Mucosa of descending colon (tissue), 3 donors: ENCODE measurements at places on chromosomes 2 and 18.
A peak's percentile ranks its signal among the peaks of the same experiment; 100 is the strongest.

DNA sequence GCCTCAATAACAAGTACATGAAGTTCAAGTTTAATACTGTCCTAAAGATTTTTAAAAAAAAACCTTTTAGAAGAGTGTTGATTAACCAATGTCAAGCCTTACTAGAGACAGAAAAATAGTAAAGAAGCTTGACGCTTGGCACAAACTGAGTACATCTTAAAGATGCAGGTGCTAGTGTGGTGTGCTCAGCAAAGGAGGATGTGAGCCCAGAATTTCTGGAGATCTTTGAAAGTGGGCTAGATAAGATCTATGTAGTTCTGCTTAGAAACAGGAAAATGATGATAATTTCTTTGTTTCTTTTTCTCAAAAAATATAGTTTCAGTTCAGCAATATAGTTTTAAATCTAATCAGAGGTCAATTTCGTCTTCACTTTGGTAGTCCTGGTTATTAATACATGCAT lies 118.3 kb upstream of the KLHL14 start:
- no peak for DNase-seq

DNA sequence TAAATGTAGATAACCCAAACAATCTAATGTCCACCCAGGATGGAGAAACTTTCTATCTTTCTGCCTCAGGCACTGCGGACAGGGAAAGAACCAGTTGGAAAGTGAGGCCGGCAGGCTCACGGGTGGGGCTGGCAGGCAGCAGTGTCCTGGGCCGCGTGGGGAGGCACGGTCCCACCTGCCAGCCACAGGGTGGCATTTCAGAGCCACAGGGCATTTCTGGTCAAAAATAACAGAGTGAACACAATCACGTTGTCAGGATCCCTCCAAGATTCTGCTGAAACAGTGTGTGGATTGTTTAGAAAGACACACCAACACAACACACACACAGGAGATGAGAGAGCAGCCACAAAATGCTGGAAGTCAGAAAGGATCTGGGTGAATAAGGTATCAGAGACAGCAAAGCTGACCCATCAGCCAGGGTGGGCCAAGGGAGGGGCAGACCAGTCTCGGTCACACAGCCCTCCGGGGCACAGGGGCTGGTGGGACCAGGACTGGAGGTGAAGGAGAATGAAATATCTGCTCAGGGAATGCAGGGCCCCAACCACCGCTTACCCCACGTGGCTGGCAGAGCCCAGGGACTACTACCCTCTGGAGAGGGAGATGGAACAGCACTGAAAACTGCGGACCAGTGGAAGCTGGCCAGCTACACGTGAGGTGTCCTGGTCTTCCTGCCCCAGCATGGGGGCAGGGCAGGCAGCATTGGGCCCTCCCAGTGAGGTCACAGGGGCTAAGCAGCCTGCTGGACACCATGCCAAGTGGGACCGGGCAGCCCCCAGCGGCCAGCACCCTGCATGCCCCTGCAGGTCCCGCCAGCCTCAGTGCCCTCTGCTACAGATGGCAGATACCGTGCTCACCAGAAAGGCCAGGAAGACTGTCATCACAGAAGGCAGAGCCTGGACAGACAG lies 173.9 kb downstream of the HDAC4 start:
- no peak for DNase-seq

DNA sequence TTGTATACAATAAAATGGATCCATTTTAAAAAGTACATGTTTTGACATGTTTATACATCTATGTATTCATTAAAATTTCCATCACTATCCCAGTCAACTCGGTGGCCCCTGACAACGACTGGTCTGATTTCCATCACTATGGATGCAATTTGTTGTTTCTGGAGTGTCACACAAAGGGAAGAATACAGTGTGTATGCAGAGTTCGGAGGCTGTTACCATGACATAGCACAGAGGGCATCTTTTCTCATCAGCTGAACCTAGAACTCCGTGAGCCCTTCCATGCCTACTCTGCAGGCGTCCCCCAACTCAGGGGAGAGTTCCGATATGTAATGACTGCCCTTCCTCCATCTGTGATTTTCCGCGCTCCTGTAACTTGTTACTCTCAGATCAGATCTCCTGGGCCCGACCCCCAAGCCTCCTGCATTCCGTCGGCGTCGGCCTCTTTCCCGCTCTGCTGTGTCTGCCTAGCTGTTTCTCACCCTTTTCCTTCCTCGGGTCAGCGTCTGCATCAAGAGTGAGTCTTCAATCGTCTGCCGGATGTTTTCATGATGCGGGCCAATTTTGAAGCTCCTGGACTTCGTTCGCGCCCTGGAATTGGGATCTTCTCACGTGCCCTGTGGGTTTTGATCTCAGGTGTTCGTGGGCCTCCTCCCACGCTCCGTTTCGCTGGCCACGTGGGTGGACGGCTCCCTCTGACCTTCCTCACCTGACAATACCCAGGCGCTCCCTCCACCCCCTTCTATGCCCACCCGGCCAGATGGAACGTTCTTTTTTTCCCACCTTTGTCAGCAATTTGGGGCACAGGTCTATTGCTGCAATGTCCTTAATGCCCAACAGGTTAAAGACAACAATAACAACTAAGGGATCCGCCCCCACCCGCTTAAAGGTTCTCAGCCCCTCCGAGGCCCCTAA lies 161.0 kb downstream of the TWIST2 start:
- no peak for DNase-seq

- DNase-seq, result no peak
These were observed 26.4 kb downstream of the DNMT3A start for GRCh38 chr2:25315316-25315680.

GRCh38 chr2:23761638-23762037 lies 165.3 kb downstream of the ATAD2B start:
- DNase-seq, result no peak

DNA sequence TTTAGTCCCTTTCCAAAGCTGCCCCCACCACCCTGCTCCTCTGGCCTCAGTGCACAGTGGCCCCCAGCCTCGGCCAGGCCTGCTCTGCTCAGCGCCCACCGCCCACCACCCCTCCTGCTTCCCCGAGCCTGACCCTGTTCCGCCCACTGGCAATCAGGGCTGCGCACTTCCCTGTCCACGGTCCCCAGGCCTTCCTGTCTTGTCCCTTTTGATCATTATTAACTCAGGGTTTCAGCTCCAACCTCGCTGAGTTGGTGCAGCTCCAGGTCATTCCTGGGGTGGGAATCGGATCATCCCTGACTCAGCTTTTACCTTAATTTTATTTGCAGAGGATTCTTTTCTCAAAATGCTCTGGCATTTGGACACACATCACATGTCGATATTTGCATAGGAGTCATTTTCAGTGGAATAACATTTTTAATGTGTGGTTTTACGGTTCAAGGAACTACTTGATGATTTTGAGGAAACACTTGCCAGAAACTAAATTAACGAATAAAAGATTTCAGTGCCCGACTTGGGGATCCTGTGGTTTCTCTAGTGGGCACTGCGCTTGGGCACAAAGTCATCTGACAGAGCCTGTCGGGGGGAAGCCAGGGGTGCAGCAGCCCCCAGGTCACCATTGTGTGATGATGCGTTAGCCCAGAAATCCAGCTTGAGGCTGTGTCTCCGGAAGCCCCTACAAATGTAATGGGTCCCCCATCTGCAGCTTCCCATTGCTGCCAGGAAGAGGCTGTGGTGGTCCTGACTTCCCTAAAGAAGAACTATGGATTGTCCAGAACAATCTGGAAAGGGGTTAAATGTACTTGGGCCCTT lies 1.0 kb upstream of the ESPNL start:
- peak; percentile 66 for DNase-seq

DNA sequence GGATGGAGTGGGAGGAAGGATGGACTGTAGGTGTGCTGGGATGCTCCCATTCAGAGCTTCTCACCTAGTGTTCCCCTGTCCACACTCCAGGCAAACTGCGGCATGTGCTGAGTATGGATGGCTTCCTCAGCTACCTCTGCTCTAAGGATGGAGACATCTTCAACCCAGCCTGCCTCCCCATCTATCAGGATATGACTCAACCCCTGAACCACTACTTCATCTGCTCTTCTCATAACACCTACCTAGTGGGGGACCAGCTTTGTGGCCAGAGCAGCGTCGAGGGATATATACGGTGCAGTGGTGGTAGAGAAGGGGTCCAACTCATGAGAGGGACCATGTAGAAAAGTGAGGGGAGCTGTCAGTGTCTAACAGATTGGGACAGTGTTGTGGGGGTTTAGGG lies 20.2 kb downstream of the PLCD4 start:
- DNase-seq, result no peak

GRCh38 chr2:67883316-67884087 lies 179.3 kb downstream of the C1D start:
- DNase-seq, result peak; percentile 9

DNA sequence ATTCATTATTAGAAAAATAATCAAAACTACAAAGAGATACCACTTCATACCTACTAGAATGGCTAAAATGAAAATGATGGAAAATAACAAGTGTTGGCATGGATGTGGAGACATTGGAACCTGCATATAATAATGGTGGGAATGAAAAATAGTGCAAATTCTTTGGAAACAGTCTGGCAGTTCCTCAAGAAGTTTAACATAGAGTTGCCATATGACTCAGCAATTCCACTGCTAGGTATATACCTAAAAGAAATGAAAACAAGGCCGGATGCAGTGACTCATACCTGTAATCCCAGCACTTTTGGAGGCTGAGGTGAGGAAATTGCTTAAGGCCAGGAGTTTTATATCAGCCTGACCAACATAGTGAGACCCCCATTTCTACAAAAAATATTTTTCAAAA lies 41.6 kb upstream of the ACYP2 start:
- no peak for DNase-seq

- no peak for DNase-seq
These were observed 3.8 kb upstream of the SLC8A1 start for GRCh38 chr2:40455661-40456060.

DNA sequence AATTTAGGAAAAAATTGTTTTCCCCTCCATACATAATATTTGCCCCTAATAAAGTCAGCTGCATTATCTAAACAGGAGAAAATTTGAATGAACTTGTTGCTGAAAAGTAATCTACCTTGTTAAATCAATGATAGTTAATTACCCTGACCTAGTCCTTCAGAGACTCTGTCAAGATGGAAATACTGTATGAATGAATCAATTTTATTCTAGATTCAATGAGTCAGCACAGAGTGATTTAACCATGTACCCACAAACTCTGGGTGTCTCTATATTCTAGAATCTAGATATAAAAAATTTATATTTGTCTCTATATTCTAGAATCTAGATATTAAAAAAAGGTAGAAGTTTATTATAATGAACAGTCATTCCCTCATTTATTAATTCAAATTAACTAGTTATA lies 36.2 kb downstream of the NDUFAF7 start:
- DNase-seq, result no peak

- DNase-seq, result no peak
These were observed 21.3 kb downstream of the CENPO start for GRCh38 chr2:24814516-24814915.

DNA sequence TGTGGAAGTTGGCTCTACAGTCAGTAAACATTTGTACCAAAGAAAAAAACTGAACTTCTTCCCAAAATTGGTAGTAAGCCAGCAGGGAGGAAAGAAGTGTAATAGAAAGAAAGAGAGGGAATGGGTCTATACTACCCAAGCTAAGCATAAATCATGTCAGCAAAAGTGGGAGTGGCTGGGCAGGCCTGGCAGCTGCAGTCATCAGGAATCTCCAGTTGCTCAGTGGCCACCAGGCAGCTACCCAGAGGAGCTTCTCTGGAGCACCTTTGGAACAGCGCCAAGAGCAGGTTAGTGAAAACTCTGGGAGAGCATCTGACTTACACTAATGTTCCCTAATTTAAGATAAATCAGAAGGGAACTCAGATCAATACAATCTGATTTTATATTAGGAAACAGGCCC lies 14.3 kb downstream of the FRZB start:
- no peak for DNase-seq
